ENCODE measurements at places on chromosomes 11 and 22.

GRCh38 chr11:63818609-63819008 lies 5.4 kb downstream of the SPINDOC start:
- no peak for DNase-seq

GRCh38 chr11:29280452-29280851 lies 736.4 kb downstream of the KCNA4 start:
- DNase-seq, result no peak

- DNase-seq, result no peak
Measured at GRCh38 chr11:92136797-92137196, 87.8 kb upstream of the FAT3 start.

DNA sequence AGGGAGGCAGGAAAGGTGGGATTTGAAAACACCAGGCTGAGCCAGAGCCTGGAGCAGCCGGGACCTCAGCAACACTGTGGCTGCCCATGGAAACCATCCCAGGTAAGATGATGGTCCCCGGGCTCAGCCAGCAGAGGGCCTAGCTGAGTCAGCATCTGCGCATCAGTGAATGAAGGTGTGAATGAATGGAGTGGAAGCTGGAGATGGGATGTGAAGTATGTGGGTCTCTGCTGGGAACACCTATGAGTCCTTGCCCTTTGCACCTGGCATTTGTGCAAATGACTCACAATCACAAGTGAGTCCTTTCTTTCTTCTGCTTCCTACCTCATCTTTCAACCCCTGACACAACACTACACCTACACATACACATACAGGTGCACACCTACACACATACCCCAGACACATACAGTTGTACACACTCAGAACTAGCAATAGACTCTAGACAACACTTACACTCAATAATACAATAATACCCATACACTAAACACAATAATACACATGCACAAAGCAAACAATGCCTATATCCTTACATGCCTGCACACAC lies 62.8 kb upstream of the PRDM11 start:
- DNase-seq, result no peak

DNA sequence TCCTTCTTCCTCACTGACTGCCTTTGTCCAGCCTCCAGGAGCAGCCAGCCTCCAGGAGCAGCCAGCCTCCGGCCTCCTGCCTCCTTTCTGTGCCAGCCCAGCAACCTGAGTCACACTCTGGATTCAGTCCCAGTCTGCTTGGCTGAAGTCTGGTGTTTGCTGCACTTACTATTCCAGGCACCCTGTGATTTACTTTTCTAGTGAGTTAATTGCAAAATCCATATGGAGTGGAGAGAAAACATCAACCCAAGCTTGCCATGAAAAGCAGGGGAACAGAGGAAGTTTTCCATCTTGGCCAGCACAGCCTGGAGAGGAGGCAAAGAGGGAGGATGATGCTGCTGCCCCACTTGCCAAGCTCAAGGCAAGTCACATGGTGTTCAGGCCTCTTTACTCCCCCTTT lies 400.5 kb downstream of the TENM4 start:
- DNase-seq, result no peak

GRCh38 chr22:25357132-25357455 lies 137.7 kb downstream of the CRYBB2 start:
- no peak for DNase-seq

DNA sequence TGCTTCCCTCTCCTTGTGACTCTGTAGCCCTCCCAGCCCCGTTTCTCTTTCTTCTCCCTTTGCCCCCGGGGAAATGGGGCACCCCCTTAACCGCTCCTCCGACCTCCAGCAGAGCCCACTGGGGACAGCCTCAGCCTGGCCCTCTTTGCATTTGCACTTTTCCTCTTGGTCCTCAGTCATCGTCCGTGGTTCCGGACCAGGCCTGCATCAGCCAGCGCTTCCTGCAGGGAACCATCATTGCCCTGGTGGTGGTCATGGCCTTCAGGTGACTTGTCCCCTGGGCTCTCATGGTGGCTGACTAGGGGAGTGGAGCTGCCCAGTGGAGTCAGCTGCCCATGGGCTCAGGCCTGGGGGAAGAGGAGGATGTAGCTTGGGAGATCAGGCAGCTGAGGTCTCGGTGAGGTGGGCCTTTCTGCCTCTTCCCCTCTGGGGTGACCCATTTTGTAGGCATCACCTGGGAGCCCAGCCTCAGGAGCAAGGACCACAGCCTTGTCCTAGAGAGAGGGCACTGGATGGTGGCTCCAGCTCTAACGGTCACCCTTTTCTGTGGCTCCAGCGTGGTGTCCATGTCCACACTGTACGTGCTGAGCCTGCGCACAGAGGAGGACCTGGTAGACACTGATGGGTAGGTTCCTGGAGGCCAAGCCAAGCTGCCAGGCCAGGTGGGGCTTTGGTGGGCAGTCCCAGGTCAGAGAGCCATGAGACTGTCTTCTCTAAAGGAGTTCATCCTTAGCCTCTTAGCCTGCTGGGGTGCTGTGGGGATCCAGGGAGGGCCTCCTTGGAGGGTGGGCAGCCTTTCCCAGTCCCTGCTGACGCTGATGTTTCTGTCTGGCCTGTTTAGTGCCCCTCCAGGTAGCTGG lies 12.5 kb downstream of the TMEM258 start:
- no peak for DNase-seq

DNA sequence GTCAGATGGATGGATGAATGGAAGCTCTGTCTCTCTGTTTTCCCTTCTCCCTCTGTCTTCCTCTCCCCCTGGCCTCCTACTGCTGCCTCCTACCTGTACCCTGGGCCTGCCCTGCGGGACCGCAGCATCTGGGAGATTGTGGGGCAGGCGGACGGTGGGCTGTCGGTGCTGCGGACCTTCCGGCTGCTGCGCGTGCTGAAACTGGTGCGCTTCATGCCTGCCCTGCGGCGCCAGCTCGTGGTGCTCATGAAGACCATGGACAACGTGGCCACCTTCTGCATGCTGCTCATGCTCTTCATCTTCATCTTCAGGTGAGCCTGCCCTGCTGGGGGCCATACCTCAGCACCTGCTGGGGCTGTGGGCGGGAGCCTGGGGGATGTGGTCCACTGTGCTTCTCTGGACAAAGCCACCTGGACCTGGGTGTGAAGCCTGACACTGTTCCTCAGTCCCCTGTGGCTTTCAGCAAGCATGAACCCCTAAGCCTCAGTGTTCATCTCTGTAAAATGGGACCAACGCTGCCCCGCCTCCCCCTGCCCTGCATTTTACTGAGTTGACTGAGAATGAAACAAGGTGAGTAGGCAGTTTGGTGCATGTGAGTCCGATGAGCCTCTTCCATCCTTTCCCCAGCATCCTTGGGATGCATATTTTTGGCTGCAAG lies 88.4 kb downstream of the CACNA1I start:
- DNase-seq, result no peak

- DNase-seq, result no peak
Measured at GRCh38 chr11:71221821-71222220, 30.6 kb downstream of the SHANK2 start.

GRCh38 chr22:35299217-35299672 lies 449 bp upstream of the TOM1 start:
- DNase-seq, result no peak

- DNase-seq, result peak; percentile 39
Measured at GRCh38 chr11:125371431-125371935, 124.6 kb downstream of the FEZ1 start.

GRCh38 chr22:47119181-47119580 lies 356.7 kb downstream of the TBC1D22A start:
- DNase-seq, result no peak

DNA sequence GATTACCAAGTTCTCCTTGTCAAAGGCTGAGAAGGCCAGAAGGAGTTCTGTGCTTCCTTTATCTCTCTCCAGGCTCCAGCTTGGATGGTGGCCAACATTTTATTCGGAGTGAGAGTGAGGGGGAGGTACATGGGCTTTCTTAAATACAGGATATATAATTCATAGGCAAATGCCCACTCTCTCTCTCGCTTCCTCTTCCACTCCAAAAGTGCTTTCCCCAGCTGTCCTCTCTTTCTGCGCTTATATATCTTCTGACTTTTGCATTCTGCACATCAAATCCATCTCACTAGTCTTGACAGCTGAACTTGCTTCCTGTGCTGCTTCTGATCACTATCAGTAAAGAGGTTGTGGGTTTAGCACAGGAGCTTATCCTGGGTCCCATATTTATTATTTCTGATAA lies 125.4 kb upstream of the ARHGAP20 start:
- peak; percentile 73 for DNase-seq

DNA sequence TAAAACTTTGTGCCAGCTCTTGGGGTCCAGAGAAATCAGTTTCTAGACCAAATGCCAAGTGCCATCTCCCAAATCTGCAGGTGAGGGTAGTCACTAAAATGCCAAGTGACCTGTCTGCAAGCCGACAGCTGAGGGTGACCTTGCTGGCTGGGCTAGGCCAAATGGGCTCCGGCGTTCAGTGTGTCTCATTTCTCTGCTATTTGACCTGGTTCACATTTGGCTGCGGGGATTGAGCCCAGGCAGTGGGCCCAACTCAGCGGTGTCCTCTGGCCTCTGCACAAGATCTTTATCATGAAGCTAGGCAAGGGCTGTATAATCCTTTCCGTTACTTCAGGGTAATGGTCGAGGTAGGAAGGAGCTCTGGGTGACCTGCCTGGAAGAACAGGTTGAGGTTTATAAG lies 87.5 kb downstream of the SNX19 start:
- no peak for DNase-seq

- no peak for DNase-seq
Measured at GRCh38 chr11:8768625-8769333, 86.2 kb downstream of the RPL27A start.

DNA sequence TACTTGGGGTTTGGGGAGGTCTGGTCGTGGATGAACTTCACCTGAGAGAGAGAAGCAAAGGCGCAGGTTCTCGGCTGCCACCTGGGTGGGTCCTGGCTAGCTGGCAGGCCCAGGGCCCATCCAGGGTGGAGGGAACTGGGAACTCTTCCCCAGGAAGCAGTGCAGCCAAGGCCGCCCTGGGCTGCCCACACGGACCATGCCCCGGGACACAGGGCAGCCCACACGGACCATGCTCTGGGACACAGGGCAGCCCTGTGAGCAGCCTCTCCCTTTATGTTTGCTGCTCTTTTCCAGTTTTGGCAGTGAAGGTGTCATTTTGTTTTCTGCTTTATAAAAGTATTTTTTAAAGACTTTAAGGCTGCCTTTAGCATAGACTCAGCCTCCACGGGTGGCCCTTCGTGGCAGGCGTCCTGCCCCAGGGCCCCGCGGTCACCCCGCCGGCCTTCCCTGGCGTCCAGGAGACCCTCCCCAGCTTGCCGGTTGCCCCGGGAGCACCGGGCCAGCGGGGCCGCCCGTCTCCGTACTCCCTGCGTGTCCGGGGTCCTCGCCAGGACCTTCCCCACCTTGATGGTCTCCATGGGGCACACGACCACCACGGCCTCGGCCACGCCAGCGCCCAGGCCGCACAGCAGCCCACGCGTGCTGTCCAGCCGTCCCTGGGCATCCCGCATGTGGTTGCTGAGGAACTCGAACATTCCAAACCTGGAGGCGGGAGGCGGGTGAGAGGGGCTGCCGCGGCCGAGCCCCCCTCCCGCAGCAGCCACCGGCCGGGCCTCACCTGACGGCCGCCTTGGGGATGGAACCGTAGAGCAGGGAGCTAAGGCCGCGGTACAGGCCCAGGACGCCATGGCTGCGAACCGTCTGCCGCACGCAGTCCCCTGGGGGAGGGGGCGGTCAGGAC lies 1.1 kb downstream of the SLC25A1 start:
- no peak for DNase-seq

GRCh38 chr11:23569134-23569533 lies 708.9 kb upstream of the CCDC179 start:
- DNase-seq, result no peak

DNA sequence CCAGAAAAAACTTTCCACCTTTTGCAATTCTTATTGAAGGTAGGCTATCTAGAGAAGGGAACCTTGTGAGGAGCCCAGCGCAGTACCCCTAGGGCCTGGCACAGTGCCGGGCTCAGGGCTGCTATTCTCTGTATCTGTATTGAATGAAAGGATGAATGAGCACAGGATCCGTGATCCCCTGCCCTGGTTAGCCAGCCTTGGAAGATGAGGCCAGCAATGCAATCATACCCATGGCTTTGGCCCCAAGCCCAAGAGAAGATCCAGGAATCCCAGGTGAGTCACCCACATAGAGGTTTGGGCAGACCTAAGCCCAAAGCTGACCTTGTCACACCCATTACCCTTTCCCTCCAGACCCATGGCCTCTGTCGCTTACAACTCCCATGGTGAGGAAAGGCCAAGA lies 92.5 kb upstream of the CD82 start:
- DNase-seq, result no peak

GRCh38 chr22:42272431-42272999 lies 2.1 kb upstream of the TCF20 start:
- DNase-seq, result no peak

GRCh38 chr11:74373382-74373781 lies 24.9 kb downstream of the PGM2L1 start:
- DNase-seq, result no peak

GRCh38 chr11:119236891-119237290 lies 30.8 kb downstream of the CBL start:
- DNase-seq, result no peak

DNA sequence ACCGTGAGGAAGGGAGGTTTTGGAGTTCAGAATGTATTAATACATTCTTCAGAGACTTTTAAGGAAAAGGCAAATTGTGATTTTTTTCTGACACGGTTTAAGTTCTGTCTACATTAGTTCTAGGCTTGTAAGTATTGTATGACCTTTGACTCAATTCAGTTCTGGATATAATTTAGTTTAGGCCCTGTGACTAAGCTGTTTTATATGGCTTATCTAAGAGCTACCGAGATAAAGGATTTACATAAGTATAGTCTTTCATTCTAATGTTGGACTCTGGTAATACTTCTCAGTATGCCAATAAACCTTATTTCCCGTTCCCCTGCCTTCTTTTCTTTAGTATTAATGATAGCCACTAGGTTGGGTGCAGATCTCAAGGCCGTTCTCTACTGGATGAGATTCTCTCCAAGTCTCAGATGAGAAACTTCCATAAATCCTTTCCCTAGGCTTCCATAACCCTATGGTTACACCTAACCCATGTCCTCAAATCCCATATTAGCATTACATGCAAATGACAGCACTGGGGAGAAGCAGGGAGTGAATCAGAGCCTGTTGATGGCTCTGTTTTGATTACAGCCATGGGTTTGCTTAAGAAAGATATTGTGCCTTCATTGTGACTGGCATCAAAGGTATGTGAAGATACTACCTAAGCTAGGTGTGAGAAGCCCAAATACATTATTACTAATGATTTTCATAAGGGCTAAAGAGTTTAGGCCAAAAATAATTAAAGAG lies 38.7 kb downstream of the BARX2 start:
- DNase-seq, result no peak

GRCh38 chr11:106043540-106043939 lies 21.5 kb upstream of the MSANTD4 start:
- no peak for DNase-seq

GRCh38 chr11:111046291-111046690 lies 199.2 kb upstream of the POU2AF2 start:
- DNase-seq, result no peak

GRCh38 chr11:8201644-8202365 lies 33.0 kb upstream of the RIC3 start:
- no peak for DNase-seq

GRCh38 chr11:8301622-8302021 lies 37.9 kb upstream of the LMO1 start:
- no peak for DNase-seq

DNA sequence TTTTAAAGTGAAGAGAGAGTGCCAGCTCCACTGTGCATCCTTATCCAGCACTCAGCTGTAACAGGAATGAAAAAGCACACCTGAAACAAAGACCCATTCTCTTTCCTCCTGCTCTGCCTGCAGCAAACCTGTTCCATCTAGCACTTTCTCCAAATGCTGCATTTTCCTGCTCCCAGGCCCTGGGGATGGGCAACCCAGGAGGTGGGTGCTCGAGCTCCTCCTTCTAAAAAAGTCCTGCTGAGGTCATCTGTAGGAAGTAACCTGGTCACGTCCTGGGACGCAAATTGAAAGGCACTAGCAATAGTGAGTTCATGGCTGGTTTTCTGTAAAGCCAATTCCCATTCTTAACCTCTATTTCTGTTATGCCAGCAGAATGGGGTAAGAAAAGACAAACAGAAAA lies 173.7 kb downstream of the MAML2 start:
- no peak for DNase-seq
